ENCODE measurements at places on chromosomes 6 and 20.

DNA sequence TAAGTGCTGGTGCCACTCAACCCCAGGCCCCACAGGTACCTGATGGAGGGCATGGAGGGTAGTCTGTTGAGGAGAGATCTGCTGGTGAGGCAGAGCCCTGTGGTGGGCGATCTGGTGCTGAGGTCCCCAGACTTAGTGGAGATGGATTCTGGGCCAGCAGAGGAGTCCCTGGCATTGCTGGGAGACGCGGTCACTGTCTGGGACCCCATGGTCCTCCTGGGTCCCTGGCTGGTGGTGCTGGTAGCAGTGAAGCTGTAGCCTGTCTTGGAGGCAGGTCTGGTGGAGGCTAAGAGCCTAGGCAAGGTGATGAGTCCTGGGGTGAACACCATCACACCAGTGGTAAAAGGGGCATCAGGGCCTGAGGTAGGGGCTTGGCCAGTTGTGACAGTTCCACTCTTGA is 6.6 kb downstream of the TREML2 start:
- no peak for DNase-seq

DNA sequence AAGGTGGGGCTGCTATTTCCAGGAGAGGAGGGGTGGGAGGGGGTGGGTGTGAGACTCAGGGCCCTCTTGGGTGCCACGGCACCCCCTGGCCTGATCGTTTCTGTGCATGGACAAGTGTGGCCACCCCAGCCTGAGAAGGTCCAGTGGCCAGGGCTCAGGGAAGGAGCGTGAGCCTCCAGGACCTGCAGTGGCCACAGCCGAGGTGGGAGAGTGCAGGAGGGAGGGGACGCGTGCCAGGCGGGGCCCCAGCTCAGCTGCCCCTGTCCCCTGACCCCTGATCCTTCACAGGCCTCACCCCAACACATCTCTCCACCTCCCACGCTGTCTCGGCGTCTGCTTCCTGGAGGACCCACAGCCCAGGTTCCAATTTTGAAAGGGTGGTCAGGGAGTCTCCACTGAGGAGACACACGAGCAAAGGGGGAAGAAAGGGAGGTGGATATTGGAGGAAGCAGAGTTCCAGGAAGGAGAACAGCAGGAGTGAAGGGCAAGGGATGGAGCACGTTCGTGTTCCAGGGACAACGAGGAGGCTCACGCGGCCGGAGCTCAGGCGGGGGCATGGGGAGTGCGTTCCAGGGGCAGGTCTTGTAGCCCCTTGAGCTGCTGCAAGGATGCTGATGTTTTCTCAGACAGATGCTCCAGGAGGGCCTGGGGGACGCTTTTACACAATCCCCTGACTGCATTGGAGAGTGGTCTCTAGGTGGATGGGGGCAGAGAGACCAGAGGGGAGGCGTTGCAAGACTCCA is 4.2 kb upstream of the HRH3 start:
- DNase-seq = no peak

DNA sequence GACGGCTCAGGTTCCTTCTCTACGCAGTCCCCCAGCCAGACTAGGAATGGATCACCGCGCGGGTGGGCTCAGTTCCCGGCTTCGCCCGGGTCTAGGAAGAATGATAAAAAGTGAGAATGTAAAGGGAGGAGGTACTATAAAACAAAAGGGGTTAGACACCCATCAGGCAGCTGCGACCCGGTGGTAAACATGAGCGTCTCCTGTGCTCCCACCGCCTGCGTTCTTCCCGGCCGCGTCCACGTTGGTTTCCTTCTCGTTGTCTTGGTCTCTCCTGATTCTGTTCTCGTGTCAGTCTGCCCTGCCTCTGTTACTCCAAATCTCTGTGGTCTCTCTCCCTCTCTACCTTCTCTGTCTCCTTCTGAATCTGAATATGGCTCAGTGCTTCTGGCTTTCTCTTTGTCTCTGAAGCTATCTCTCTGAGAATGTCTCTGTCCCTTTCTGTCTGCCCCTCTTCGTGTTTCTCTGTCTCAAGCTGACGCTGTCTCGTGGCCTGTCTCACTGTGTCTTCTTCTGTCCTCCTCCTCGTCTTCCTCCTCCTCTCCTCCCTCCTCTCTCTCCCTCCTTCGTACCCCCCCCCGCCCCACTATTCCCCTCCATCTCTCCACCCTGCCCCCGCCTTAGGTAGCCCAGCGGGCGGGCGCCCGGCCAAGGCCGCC is 41.6 kb upstream of the FOXP4 start:
- DNase-seq = no peak

DNA sequence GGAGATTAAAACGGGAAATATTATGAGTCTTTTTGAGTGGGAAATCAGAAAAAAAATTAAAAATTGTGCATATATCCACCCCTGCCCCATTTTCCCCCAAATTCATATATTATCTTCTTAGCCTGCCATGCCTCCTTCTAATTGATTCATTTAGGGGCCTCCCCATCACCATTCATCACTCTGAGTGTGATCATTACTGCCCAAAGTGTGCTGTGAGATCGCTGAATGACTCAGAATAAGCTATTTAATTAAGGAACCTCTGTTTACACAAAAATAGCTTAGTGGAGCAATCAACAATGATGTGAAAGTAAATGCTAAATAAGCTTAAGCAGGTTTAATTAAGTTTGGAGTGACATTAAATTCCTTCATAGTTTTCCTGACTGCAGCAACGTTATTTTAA is 645.5 kb downstream of the GRIK2 start:
- no peak for DNase-seq

GRCh38 chr6:28653876-28654275 is 128.2 kb downstream of the GPX5 start:
- no peak for DNase-seq

DNA sequence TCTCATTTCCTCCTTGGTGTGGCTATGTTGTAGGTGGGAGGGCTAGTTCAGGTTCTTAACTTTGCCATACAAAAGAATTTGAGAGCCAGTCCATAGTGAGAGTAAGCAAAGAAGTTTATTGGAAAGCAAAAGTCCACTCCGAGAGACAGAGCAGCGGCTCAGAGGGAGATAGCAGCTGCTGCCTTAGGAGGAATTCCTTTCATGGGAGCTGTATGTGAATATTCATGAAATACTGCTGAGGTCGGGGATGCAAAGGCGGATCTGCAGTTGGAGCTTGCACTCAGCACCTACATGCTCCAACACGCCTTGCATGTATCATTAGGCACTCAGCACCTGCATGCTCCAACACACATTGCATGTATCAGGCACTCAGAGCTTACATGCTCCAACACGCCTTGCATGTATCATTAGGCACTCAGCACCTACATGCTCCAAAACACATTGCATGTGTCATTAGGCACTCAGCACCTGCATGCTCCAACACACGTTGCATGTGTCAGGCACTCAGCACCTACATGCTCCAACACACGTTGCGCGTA is 54.9 kb downstream of the CDH4 start:
- no peak for DNase-seq

DNA sequence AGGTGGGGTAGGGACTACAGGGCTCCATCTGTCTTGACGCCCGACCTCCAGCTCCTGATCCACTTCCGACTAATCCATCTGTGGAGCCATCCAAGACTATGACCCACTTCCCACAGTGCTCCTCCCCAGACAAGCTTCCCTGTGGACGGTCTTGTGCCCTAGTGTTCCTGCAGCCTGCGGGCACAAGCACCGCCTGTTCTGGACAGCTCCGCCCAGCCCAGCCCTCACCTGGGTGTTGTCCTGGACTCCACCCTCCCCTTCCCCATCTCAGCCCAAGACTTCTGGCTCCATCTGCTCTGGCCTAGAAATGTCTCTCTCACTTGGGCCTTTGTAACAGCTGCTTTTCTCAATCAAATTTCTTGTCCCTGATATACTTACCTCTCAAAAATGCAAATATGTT is 102.0 kb downstream of the MAFB start:
- no peak for DNase-seq

DNA sequence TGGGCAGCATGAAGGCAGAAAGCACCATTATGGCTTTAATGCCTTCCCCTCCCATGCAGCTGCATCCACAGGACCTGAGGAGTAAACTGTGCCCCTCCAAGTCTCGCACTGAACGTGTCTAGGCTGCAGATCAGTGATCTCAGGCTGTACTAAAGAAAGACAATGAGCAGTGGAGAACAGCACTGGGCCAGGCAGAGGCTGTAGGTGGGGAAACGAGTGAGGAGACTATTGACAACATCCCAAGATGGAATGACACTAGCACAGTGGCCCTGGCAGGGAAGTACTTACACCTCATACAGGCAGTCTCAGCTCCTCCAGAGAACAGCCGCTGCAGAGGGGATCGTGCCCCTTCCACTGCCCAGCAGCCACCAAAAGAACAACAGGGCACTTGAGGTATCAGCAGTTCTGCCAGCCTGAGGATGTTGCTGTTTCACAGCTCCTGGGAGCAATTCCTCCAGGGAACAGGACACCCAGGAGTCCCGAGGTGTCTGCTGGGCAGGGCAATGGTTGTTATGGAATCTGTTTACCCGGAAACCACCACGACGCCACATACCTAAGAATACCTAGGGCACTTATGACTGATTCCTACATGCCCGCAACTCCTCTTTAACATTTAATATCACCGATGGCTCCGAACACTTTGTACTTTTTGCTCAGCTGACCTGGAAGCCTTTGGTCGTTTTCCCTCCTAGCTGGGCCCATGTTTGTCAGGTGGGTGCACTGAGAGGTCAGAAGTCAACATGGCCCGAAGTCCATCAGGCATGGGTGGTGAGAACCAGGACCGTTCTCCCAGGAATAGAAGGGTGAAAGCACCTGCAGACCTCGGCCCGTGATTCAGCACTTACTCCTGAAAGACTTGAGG is 79.1 kb downstream of the SLC22A23 start:
- no peak for DNase-seq

- DNase-seq = no peak
These were observed 144.4 kb downstream of the PHACTR3 start for GRCh38 chr20:59748619-59749191.

- DNase-seq = no peak
These were observed 50.8 kb upstream of the AIG1 start for GRCh38 chr6:143009851-143010250.

DNA sequence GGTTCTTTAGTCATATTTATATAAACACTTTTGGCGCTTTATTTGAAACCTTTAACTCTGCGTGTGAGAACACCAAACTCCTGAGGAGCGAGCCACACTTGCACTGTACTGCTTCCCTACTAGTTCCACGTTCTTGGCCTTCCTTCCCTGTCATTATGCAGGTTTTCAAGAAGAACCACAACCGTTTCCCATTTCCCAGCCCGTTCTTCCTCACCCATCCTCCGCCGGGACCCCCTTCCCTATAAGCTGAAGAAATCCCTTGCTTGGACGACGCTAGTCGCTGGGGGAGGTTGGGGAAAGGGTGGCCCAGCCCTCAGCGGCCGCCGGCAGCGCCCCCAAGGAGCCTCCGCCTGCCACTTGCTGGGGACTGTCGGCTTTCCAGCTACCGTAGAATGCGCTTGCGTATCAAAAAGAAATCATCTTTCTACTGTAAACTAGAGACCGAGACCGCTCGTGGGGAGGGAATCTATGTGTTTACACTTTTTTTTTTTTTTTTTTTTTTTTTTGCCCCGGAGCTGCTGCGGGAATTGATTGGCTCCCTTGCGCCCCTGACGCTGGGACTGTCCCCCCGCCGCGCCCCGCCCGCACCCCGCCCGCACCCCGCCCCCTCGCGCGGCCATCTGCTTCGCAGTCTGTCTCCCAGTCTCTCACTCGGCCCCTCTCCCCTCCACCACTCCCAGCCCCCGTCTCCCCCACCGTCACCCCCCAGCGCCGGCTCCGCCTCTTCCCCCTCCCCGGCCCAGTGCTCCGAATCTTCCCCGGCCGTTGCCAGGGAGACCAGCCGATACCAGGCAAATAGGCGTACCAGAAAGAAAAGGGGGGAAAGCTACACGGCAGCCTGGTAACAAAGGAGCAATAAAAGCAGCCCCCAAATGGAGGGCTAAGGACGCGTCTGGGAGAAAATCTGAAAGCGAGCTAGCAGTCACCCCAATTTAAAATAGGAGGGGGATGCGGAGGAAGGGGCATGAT is 2.3 kb upstream of the MARCKS start:
- no peak for DNase-seq

DNA sequence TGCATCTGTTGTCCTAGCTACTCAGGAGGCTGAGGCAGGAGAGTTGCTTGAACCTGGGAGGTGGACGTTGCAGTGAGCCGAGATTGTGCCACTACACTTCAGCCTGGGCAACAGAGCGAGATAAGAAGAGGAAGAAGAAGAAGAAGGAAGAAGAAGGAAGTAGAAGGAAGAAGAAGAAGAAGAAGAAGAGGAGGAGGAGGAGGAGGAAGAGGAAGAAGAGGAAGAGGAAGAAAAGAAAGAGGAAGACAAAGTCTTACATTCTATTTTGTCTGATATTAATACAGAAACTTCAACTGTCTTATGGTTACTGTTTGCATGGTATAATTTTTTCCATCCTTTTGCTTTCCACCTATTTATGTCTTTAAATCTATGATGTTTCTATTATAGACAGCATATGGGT is 7.2 kb upstream of the NELFCD start:
- no peak for DNase-seq

DNA sequence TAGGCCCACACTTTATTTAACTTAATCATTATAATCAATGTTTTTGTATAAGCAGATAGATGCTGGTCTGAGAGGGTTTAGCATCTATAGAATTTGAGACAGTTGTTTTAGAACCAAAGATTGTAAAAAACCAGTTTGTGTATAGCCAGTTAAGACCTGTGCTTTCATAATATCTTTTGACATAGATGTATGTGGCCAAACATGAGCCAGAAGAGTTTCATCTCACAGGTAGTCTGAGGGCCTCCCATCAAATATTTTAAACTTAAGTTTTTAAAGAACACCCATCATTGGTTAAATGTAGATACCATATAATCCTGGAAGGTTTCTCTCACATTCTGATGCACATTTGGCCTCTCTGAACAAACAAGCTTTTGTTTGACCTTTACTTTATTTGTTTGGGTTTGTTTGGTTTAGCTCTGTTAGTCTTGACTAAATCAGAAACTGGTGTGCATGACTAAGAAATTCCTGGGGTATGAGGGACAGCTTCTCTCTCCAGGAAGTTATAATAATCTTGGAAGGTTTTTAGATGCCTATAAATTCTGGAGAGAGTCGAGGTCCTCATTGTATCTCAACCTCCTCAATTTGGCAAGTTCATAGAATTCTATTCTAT is 58.0 kb upstream of the TMEM200A start:
- DNase-seq = no peak

GRCh38 chr6:53239526-53239925 is 90.9 kb upstream of the GCM1 start:
- DNase-seq = no peak

DNA sequence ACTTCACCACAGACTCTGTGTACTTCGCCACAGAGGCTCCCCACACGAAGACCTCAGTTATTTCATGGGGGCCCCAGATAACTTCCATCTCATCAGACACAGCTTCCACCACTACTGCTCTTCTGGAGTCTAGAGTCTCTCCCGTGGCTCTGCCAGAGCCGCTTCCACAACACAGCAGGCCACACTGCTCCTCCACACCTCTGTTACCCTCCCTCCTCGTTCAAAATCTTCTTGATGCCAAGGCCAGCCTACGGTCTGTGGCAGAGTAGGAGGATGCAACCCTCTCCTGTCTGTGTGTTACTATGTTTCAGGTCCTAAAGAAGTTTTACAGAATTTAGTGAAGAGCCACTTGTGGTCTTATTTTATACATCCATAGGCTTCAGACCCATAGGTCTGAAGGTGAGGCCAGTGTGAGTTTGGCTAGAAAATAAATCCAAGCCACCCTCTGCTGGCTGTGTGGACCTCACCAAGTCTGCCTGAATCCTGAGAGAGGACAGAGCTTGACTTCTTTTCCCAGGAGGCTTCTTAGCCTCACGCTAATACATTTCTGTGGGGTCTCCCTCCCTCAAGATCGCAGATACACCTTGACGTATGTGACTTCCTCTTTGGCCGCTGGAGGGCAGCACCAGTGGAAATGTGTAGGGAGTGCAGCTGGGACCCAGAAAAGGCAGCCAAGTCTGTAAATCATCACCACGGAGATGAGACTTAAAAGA is 197.7 kb downstream of the FAXC start:
- DNase-seq = no peak

Measured in effector CD4-positive, alpha-beta T cell (primary cell).